ENCODE measurements at places on chromosomes 5 and 9.

DNA sequence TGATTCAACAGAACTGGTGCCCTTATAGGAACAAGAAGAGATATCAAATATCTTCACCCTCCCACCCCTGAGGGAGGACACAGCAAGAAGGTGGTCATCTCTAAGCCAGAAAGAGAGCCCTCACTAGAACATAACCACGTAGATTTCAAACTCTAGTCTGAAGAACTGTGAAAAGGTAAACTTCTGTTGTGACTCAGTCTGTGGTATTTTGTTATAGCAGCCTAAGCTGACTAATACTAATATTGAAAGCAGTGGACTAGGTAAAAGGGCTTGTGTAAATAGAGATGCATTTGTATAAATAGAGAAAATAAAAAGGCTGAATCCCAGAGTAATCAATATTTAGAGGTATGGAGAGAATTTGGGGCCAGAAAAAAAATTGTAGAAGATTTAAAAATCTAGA is 157.6 kb upstream of the CCNH start:
- no peak for DNase-seq

GRCh38 chr9:83209188-83209731 is 146.3 kb upstream of the RASEF start:
- no peak for DNase-seq

DNA sequence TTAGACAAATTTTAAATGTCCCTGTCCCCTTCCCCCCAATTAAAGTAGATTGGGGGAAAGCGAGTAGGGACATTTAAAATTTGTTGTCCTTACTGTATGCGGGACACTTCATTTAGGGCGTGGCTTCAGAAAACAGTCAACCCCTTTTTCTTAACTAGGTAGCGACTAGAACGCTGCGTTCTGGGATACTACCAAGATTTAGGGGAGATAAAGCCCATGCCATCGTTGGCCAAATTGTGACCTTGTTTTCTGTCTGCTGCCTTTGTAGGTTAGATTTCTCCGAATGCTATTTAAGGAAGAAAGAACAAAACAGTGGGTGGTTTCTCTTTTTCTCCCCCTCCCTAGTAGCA is 1.2 kb downstream of the CKS2 start:
- DNase-seq, result peak; percentile 51

DNA sequence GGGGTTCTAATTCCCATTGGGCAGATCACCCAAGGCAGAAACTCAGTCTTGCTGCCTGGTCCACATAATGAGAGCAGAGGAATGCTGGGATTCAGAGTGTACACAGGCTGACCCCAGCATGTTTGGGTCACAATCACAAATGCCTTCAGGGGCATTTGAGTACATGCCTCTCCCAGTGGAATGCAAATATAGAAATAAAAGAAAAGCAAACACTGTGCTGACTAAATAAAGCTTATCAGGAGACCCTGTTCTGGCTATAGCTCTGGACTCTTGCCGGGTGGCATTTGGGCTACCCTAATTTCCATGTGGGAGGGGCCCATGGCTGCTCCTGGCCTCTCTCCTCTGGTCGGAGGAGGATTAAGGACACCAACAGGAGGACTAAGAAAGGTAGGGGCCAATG is 121.4 kb downstream of the DOCK8 start:
- no peak for DNase-seq

- DNase-seq, result peak; percentile 37
Observed at GRCh38 chr5:140073296-140073695, 30.2 kb upstream of the NRG2 start.

- peak; percentile 84 for DNase-seq
Observed at GRCh38 chr9:29691758-29692407, 2118.6 kb upstream of the C9orf72 start.

DNA sequence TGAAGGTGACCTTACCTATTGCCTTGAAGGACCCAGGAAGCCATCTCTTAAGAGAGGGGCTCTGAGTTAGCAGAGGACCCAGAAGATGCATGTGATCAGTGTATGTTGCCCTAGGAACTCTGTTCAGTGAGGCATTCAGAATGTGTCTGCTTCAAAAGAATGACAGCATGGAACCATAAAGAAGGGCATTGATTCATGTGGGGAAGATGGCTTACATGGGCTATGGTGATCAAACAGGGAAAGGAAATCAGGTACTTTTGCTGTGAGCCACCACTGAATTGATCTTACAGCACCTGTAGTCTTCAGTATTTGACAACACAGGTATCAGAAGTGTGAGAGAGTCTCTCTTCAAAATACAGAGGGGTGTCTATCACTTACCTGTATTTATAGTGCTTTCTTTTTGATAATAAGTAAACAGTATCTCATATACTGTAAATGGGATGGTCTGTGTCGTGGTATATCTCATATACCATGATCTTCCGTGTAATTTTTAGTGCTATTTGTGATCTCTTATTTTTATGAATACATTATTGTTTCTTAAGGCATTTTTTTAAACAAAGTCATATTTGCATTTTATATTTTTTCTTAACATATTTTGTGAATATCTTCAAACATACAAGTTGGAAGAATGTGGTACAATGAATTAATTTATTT is 57.0 kb downstream of the FOCAD start:
- no peak for DNase-seq

DNA sequence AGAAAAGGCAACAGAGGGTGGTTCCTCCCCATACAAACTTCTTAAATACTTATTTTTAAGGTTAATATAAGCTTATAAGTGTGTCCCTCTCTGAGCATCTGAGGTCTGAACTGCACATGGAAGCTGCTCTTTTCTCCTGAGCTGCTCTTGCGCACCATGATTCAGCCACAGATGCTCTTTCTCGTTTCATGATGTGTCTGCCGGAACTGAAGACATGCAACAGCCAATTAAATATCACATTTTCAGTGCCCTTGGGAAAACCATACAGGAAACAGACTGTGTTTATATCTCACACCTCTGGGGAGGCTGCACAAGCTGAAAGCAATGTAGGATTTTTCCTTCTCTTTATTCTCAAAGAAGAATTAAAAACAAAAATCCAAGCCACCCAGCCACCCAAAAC is 96.8 kb upstream of the NREP start:
- DNase-seq, result peak; percentile 50

- DNase-seq, result no peak
Observed at GRCh38 chr5:83552275-83552674, 80.7 kb downstream of the VCAN start.

GRCh38 chr9:91894023-91894422 is 56.0 kb downstream of the ROR2 start:
- no peak for DNase-seq

DNA sequence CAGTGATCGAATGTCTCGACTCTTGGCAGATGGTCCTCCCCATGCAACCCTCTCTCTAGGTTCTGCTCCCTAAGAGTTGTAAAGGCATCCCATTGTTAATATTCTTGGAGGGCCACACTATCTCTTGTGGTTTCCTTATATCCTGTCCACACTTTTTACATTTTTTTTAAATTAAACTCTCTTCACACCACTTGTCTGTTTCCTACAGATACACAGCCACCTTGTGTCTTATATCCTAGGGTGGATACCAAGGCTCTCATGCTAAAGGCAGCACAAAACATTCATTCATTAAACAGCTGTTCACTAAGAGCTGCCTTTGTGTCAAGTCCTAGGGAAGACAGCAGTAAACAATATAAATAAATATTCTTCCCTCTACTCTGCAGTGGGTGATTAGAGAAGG is 60.5 kb upstream of the SHISAL2B start:
- DNase-seq, result no peak

DNA sequence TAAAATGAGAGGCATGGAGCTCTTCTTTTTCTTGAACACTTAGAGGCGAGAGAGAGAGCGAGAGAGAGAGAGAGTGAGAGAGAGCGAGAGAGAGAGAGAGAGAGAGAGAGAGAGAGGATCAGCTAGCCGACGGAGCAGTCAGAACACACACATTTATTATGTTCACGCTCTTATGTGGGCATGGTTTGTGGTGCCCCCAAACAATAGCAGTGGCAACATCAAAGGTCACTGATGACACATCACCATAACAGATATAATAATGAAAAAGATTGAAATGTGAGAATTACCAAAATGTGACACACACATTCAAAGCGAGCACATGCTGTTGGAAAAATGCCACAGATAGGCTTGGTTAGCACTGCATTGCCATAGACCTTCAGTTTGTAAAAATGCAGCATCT is 116.1 kb downstream of the KDM4C start:
- no peak for DNase-seq

- no peak for DNase-seq
Observed at GRCh38 chr5:113000466-113000865, 23.9 kb downstream of the DCP2 start.

DNA sequence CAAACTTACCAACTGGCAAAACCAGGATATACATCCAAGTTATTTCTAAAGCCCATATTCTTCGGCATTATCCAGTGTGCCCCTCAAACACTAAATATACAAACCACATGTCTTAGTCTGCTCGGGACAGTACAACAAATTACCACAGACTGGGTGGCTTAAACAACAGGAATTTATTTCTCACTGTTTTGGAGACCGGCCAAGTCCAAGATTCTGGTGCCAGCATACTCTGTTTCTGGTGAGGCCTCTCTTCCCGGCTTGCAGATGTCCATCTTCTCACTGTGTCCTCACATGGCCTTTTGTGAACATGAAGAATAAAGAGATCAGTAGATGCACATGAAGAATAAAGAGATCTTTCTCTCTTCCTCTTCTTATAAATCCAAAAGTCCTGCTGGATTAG is 12.9 kb upstream of the SLCO6A1 start:
- no peak for DNase-seq

DNA sequence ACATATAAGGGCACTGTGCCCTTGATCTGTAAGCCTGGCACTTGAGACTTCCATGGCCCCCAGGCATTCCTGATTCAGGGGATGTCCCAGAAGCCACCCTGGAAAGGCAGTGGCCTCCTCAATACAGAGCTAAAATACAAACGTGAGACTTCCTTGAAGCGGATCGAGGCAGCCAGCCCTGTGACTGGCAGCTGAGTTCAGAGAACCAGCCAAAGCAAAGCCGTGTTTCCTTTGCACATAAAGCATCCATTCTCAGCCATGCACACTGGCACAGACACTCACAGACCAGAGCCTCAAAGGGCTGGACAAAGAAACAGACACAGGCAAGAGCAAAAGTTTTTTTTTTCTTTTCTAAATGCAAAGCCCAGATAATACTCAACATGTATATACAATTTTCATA is 18.8 kb upstream of the CPEB4 start:
- no peak for DNase-seq

DNA sequence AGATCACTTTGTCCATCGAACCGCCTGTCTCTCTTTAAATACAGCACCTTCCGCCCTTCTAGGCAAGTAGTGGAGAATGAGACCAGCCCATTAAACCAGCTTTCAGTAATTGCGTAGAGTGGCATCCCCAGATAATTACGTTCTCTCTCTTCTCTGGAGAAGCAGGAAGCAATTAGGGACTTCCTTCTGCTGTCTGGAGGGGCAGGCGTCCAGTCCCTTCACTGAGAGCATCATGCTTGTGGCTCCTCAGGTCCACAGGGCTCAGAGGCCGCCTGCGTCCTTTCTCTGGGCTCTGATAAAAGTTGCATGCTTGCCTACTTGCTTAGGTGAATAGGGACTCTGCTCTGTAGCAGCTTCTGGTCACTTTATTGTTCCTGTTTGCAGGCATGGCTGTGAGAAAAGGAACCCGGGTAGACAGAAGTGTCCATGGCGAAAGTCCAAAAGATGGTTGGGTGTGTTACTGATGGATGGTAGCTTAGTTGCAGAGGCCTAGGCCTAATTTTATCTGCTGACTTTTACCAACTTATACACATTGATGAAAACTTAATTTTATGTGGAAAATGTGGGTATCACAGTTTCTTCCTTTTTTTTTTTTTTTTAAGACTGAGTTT is 299.1 kb upstream of the PANK3 start:
- no peak for DNase-seq

DNA sequence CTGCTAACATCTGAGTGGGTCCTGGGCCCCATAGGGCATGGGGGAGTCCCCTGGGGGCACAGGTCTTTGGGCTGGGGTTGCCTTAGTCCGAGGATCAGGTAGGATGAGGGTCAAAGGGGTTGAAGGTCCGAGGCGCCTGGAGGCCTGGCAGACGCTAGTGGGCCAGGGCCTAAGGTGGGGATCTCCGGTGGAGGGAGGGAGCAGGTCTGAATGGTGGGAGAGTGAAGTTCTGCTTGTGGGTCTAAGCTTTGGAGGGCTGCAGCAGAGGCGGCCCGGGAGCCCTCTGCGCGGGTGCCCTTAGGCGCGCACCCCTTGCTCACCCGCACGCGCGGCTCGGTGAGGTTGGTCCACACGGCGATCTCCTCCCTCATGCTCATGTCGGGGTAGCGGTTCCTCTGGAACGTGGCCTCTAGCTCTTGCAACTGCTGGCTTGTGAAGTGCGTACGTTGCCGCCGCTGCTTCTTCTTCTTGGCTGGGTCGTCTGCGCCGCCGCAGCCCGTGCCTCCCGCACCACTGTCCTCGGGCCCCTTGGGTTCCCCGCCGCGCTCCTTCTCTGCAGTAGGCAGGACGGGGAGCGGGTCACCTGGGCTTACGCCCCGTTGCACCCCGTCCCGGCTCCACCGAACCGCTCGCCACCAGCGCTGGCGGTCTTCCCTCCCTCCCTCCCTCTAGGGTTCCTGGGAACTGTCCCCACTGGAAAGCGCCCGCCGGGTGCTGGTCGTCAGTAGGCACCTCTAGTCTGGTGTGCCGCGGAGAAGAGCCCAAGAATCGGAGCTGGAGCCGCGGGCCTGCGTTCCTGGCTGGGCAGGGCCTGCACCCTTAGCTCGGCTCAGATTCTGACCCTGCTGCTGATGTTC is 2.8 kb downstream of the PITX1 start:
- no peak for DNase-seq

DNA sequence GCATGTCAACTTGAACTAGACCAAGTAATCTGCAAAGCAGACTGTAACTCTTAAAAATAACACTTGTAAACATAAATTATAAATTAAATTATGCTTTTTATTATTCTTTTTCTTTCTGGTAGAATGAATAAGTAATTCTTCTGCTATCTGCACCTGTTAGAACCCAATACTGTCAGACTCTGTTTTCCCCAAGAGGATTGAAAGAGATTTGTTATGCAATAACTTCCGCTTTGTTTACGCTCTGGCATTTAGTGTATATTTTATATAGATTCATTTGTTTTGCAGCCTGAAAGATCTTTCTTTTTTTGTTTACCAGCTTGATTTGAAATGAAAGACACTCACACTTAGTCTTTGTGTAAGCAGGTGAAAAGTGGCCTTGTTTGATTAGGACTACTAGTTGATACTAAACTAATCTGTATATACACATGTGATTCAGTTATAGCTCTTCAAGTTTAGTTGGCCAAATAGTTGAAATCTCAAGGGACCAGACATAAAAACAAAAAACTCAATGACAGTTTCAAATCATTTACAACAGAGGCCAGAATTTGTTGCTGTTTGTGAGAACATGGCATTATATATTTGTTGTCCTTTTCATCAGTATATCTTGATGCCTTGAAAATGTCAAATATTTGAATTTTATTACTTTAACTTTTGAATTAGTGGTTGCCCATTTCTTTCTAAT is 155.8 kb downstream of the PBX3 start:
- DNase-seq, result no peak

DNA sequence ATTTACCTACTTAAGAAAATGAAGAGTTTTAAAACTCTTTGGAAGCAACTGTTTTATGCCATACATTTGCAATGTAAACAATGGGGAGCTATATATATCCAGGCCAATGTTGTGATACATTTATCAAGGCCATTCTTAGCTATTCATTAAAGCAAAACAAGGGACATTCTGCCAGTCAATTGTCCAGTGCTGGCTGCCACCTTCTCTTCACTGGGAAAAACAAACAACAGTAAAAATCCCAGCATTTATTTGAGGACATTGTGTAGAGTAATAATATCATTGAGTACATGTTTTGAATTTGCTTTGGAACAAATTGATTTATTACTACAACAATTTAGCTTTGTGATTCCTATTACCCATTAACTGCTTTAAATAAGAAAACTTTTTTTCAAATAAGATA is 1107.4 kb downstream of the DTWD2 start:
- no peak for DNase-seq
